Glomerular endothelial cell (primary cell): ENCODE measurements at places on chromosomes 7 and 10. TPM values are rescaled to one million over a fixed set of nuclear protein-coding genes. Genes with fewer than 3 reads are reported as not detected.

GRCh38 chr10:14374745-14375445 is 44.2 kb upstream of the FRMD4A start:
- no peak for DNase-seq

GRCh38 chr10:101748496-101748895 is 27.4 kb downstream of the FGF8 start:
- no peak for DNase-seq

DNA sequence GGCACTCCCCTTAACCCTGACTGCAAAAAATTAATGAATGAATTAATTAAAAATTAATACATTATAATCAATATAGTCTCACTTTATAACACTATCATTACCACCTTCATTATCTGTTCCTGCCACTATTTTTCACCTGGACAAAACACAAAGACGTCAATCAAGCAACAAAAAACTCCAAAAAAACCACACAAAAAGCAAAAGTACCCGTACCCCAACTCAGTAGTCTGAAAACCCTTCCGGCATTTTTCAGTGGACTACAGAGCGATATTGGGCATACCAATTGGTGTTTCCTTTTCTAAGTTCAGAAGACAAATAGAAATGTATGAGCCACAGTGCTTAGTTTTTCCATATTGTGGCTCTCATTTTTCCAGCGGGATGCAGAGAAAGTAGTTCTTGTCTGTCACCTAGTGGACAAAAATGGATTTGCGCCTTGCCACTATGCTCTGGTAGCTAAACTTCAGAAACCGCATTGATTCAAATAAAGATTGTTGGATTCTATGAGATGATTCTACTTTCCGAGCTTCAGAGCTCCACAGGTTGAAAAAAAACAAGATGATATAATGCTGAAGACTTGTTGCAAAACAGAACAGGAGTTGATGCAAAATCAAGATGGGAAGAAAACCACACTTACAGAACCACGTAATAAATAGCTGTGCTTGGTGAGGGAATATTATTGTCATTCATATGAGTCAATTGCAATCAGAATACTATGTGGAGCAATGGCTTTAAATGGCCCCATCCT is 50.6 kb upstream of the ITGB1 start:
- no peak for DNase-seq

- DNase-seq, result no peak
These were observed 28.5 kb downstream of the NUDT1 start for GRCh38 chr7:2270495-2270894.

GRCh38 chr10:5076615-5077014 is 17.6 kb upstream of the AKR1C3 start:
- DNase-seq, result no peak

RRP12 gene
- 16.5 and 33.0 TPM in 2 replicates for total RNA-seq

INMT gene
- total RNA-seq, result 0.05 and 0.12 TPM in 2 replicates

TRPV5 gene
- total RNA-seq, result not detected in 2 replicates

STAM gene
- 22.2 and 23.3 TPM in 2 replicates for total RNA-seq

OR2A1 gene
- total RNA-seq, result not detected in 2 replicates

MRLN gene
- not detected in 2 replicates for total RNA-seq
